Effector memory CD4-positive, alpha-beta T cell (primary cell): ENCODE measurements at places on chromosomes 3 and 15.

GRCh38 chr15:49558929-49559328, 61.7 kb downstream of the FAM227B start:
- no peak for DNase-seq

DNA sequence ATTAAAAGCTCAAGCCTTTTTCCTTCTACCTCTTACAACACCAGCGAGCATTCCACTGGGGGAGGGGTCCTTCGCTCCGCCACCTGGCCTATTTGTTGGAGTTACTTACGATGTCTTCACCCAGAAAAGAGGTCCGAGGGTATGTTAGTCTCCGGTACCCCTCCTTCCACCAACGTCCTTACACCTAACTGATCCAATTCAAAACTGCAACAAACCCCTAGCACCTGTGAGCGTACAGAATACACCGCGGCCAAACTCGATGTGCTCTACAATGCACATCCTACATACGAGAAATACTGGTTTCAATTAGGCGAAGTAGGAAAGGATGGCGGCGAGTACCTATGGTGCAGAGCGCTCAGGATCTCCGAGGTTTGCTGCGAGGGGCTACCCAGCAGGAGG, 944 bp downstream of the SLITRK3 start:
- DNase-seq = no peak

GRCh38 chr15:63997715-63998442, 48.4 kb downstream of the DAPK2 start:
- DNase-seq = no peak

GRCh38 chr15:58839485-58839884, 68.4 kb downstream of the MINDY2 start:
- no peak for DNase-seq

DNA sequence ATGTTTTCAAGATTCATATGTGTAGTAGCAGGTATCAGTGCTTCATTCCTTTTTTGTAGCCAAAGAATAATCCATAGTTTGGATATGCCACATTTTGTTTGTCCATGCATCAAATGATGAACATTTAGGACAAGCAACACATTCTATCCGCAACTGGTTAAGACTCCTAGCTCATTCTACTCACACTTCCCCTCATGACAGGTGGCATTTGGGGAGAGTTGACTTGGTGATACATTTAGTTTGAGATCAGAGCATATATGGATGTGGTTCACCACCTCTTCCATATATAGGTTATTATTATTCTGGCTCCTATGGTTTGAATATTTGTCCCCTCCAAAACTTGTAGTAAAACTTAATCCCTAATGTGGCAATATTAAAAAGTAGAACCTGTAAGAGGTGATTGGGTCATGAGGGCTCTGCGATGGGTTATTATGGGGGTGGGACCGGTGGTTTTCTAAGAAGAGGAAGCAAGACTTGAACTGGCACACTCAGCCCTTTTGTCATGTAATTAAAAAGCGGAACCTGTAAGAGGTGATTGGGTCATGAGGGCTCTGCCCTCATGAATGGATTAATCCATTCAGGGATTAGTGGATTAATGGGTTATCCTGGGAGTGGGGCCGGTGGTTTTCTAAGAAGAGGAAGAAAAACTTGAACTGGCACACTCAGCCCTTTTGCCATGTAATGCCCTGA, 75.3 kb upstream of the HRH1 start:
- no peak for DNase-seq

GRCh38 chr3:40768046-40768445, 243.3 kb downstream of the ZNF621 start:
- no peak for DNase-seq

- DNase-seq = no peak
Measured at GRCh38 chr3:133360476-133360875, 39.4 kb upstream of the BFSP2 start.
